ENCODE measurements at places on chromosomes 7 and 10.

DNA sequence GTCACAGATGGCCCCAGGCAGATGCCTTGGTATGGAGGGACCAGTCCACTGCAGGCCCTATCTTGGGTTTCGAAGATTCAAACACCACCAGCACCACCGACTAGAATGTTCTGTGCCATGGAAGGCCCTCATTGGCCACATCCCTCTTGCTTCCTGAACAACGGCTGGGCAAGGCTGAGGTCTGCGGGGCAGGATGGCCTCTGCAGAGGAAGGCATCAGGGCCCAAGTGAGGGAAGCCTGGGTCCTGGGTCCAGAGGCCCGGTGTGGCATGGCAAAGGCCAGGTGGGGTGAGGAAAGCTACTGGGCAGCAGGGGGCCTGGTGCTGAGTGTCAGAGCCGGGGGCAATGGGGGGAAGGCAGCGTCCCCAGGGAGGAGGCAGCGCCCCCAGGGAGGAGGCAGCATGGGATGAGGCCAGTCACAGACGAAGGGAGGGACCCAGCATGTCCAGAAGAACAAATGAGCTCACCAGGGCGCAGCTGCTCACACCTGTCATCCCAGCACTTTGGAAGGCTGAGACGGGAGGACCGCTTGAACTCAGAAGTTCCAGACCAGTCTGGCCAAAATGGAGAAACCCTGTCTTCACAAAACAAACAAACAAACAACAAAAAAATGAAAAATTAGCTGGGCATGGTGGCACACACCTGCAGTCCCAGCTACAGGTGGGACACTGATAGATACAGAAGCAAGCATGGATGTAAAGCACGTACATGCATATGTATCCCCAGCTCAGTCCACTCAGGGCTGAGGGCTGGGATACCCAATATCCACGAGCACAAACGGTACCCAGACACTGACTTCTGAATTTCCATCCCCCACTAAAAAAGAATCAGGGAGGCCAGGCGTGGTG lies 64.4 kb downstream of the PROSER2 start:
- DNase-seq: no peak

DNA sequence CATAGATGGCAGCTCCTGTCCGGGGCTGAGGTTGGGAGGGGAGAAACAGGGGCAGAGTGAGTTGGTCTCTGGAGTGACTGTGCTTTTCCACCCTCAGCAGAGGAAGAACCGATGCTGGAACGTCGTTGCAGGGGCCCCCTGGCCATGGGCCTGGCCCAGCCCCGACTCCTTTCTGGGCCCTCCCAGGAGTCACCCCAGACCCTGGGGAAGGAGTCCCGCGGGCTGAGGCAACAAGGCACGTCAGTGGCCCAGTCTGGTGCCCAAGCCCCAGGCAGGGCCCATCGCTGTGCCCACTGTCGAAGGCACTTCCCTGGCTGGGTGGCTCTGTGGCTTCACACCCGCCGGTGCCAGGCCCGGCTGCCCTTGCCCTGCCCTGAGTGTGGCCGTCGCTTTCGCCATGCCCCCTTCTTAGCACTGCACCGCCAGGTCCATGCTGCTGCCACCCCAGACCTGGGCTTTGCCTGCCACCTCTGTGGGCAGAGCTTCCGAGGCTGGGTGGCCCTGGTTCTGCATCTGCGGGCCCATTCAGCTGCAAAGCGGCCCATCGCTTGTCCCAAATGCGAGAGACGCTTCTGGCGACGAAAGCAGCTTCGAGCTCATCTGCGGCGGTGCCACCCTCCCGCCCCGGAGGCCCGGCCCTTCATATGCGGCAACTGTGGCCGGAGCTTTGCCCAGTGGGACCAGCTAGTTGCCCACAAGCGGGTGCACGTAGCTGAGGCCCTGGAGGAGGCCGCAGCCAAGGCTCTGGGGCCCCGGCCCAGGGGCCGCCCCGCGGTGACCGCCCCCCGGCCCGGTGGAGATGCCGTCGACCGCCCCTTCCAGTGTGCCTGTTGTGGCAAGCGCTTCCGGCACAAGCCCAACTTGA lies 2.7 kb downstream of the REPIN1 start:
- DNase-seq: no peak

DNA sequence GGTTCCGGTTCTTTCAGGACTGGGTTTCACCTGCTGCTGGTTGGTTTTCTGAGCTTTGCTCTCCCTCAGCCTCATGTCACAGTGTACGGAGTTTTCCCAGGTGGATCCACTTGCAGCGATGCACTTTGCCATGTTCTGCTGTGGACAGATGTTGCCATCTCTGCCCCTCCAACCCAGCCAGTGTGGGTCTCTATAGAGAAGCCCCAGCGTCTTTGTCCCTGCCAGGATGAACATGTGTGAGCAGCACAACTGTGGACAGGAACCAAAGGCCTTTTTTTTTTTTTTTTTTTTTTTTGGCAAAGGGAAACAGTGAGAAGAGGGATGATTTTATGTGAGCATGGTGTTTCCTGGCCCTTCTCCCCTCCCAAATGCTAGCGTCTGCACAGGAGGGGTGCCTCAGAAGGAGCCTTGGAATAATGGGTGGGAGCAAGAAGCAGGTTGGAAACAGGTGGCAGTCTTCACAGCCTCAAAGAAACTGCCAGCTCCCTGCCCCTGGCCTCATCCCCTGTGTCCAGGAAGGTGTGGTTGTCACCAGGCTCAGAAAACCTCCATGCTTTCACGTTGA lies 106.5 kb downstream of the RPS24 start:
- no peak for DNase-seq

- DNase-seq: no peak
Observed at GRCh38 chr7:11203683-11204082, 230.0 kb downstream of the PHF14 start.

DNA sequence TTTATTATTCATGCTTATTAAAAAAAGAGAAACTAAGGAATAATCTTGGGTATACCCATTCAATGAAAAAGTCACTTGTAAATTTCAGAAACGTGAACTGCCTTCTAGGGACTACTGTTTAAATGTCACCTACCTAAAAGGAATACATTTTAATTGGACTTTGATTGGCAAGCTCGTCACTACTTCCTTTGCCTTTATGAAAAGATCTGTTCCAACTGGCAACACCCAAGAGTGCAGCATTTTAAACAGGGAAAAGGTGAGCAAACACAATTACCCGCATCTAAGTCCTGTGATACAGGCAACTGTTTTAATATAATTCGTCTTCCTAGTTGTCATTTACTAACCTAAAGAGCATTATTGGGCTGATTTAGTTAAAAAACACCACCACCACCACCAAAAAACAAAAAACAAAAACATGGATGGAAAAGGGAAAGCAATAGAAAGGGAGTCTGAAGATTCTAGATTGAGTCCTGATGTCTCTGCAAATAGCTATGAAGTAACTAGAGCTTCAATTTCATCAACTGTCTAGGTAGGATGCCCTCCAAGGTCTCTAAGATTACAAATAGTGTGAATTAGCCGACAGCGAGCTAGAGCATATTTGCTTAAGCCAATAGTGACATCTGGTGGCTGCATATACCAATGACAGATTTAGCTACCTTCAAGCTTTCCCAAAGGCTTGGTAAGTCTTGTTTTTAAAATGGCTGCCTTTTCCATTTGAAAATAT lies 33.8 kb upstream of the ICA1 start:
- DNase-seq: peak; percentile 77

GRCh38 chr7:49774459-49775064 lies 1.1 kb downstream of the VWC2 start:
- no peak for DNase-seq

GRCh38 chr7:82389876-82390275 lies 53.7 kb downstream of the CACNA2D1 start:
- DNase-seq: no peak

- no peak for DNase-seq
Observed at GRCh38 chr10:117666166-117666565, 123.6 kb downstream of the EMX2 start.

- no peak for DNase-seq
Observed at GRCh38 chr7:3005257-3005656, 38.4 kb downstream of the CARD11 start.

DNA sequence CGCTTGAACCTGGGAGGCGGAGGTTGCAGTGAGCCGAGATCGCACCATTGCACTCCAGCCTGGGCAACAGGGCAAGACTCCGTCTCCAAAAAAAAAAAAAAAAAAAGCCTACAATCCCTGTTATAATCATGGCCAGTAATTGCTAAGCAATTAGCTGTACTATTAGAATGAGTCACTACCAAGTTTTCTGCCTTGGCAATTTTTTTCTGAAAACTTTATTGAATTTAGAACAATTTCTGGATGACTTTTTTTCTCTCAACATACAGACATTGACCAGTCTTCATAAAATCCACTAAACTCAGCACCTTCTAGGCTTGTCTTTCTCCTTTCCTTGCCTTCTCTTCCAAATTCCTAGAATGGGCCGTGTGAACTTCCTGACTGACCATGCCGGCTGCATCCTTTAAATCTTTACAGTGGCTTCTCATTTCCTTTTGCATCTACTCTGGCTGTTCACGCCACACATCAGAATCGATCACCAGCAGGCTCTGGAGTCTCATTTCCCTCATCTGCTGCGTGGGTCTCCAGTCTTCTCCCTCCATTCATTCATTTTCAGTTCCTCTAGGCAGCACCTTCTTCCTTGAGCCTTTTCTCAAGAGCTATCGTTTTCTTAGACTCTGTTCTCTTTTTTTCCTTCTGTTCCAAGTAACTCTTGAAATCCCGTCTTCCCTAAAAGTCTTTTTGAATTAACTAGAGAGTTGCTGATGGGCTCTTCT lies 107.9 kb downstream of the KAT6B start:
- DNase-seq: no peak

- no peak for DNase-seq
Observed at GRCh38 chr7:124269774-124270173, 236.9 kb upstream of the TMEM229A start.

DNA sequence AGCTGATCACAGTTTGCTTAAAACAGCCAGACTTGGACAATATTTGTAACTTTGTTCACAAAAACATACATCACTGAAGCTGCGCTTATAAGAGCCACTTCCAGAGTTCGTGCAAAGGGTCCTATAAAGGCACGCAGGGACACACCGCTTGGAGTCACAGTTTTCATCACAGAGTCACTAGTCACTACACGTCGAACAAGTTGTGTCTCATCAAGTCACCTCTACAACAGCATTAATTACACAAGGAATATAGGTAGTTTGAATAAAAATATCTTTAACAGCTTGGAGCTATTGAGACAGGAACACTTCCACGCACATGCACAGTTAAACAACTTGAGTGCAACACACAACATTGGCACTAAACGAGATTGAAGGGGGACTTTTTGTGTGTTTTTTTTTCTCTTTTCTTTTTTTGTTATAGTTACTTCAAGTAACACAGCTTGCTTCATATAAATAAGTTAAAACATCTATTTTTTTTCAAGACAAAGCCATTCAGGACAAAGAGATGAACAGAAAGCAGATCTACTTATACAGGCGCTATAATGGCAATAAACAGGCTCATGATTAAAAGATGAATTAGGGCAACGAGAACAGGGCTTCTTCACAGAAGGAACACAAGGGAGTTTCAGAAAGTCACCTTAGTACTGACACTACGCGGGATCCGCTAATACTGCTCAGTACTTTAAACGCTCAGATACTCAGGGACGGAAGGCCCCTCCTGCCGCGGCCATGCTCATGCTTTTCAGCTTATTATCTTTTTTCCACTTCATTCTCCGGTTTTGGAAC lies 2.2 kb downstream of the HOXA5 start:
- no peak for DNase-seq

GRCh38 chr7:65477326-65477725 lies 103.7 kb downstream of the ZNF92 start:
- peak; percentile 31 for DNase-seq

- peak; percentile 17 for DNase-seq
Observed at GRCh38 chr10:119826771-119827170, 45.9 kb downstream of the MCMBP start.

GRCh38 chr7:151082141-151083070 lies 887 bp downstream of the TMUB1 start:
- DNase-seq: no peak

DNA sequence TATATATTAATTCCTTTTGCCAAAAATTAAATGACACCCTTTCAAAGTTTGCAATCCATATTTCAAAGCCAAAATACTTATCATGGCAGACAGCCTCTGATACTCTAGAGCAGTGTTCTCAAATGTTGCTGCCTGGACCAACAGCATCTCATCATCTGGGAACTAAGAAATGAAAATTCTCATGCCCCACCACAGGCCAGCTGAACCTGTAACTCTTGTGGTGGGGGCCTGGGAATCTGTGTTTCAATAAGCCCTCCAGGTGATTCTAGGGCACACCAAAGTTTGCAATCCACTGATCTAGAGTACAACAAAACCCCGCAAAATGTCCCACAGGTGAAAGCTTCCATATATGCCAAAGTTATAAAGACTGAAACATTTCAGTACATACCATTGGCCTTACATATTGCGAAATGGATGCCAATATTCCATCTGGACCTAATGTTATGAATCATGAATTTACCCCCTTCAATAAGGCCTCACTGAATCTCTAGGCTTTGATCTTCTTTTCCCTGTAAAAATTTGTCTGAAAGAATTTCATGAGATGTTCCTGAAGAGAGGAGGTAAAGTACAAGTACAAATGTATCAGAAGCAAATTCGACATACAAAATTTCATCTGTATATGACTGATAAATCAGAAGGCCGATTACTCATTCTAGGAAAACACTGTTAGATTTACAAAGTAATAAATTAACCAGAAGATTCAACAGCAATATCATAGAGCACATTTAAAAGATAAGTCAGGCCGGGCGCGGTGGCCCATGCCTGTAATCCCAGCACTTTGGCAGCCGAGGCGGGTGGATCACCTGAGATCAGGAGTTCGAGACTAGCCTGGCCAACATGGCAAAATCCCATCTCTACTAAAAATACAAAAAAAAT lies 25.3 kb upstream of the EPC1 start:
- peak; percentile 23 for DNase-seq

- DNase-seq: no peak
Observed at GRCh38 chr10:89992575-89992974, 291.2 kb downstream of the KIF20B start.

GRCh38 chr10:70306181-70306705 lies 22.4 kb upstream of the NPFFR1 start:
- DNase-seq: no peak

- peak; percentile 74 for DNase-seq
Observed at GRCh38 chr10:14953424-14954000, 384 bp downstream of the DCLRE1C start.

GRCh38 chr10:103884681-103885139 lies 29.3 kb upstream of the SH3PXD2A start:
- peak; percentile 70 for DNase-seq

- no peak for DNase-seq
Observed at GRCh38 chr10:22849077-22849805, 78.6 kb upstream of the ARMC3 start.

GRCh38 chr7:14818871-14819270 lies 83.7 kb downstream of the DGKB start:
- no peak for DNase-seq

All from EL (cell line).